Tibial nerve (tissue), 4 donors: ENCODE measurements at places on chromosomes 5 and 9. TPM values are rescaled to one million over a fixed set of nuclear protein-coding genes. Genes with fewer than 3 reads are reported as not detected.

GRCh38 chr5:95984287-95984938 is 22.8 kb upstream of the ELL2 start:
- no peak for DNase-seq
- H3K4me1 ChIP-seq: no peaks in the 10 kb centered on the region
- no peaks in the 10 kb centered on the region for H3K27me3 ChIP-seq
- no peak overlapping the region for H3K4me3 ChIP-seq

DNA sequence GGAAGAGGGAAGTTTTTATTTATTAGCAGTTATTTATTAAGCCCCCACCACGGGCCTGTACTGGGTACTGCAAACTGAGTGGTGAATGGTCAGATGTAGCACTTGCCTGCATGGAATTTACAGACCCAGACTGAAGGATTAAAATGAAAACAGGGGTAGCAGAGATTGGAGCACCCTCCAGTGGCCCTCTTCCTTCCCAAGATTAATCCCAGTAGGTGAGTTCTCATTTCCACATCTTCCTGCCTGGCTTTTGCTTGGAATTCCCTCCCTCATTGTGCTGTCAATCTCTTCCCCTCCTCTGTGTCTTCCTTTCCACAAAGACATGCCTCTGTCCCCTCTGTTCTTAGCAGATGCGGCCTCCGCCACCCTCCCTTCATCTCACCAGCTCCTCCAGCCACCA is 39.2 kb downstream of the MVB12B start:
- H3K27me3 ChIP-seq: no peaks in the 10 kb centered on the region
- no peak overlapping the region for H3K27ac ChIP-seq
- DNase-seq: no peak
- H3K36me3 ChIP-seq: no peaks in the 10 kb centered on the region
- H3K4me1 ChIP-seq: peaks cover 8% of the 10 kb centered on the region

DNA sequence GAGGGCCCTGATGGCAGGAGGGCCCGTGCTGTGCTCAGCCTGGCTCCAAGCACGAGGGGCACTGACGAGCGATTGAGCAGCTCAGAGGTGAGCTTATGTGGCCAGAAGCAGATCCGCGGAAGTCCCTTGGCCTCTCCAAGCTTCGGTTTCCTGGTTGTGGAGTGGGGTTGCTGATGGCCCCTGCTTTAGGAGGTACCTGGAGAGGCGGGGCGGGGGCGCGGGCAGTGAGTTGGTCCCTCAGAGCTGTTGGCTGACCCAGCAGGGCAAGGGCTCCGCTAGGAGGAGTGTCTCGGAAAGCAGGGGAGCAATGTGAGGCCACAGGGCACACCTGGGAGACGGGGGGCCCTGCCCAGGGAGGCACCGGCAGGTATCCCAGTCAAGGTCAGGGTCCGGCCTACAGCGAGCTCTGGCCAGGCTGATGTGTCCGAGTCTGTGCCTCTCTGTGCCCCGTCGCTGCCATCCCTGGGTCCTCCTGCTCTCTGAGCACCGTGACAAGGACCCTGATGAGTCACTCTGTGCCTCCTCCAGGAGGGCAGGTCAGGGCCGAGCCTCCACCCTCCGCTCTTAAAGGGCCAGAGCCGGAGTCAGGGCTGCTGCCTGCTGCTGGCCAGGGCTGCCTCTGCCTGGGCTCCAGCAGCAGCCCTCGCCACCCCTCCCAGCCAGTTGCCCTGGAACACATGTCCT is 14.8 kb downstream of the NCS1 start:
- no peaks in the 10 kb centered on the region for H3K36me3 ChIP-seq
- no peak overlapping the region for H3K4me3 ChIP-seq
- H3K27ac ChIP-seq: peak overlapping the region; percentile 43
- DNase-seq: no peak

DNA sequence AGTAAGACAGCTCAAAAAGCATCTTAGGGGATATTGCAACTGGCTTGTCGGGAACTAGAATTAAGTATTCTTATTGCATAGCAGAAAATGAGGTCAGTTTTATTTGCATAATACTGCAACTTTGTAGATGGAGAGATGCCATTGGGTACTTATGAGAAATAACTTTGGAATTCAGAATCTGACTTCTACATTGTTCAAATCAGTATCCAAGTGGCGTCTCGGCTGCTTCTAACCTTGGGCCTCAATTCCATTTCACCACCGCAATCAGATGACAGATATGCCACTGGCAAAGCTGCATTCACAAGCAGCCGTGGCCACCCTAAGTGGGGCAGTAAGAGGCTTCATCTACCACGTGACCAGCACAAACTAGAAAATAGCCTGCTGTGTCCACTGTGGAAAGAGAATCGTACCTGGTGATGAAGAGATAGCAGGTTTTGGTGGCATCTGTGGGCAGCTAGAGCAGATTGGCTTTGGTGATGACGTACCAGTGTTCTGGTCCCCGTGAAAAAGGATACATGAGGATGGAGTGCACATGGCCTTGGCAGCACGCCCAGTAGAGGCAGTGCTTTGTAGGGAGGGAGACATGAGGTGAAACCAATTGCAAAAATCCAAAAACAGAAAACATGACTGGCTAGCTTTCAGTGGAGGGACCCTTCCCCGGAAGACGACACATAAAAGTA is 116.6 kb downstream of the KLHL3 start:
- H3K36me3 ChIP-seq: no peaks in the 10 kb centered on the region
- peak; percentile 28 for DNase-seq
- H3K27me3 ChIP-seq: no peaks in the 10 kb centered on the region
- no peak overlapping the region for H3K27ac ChIP-seq
- H3K4me1 ChIP-seq: peaks cover 29% of the 10 kb centered on the region

- H3K36me3 ChIP-seq: no peaks in the 10 kb centered on the region
- DNase-seq: no peak
- H3K4me3 ChIP-seq: no peak overlapping the region
- H3K27me3 ChIP-seq: no peaks in the 10 kb centered on the region
Observed at GRCh38 chr5:145484158-145484557, 351.0 kb downstream of the PRELID2 start.

DNA sequence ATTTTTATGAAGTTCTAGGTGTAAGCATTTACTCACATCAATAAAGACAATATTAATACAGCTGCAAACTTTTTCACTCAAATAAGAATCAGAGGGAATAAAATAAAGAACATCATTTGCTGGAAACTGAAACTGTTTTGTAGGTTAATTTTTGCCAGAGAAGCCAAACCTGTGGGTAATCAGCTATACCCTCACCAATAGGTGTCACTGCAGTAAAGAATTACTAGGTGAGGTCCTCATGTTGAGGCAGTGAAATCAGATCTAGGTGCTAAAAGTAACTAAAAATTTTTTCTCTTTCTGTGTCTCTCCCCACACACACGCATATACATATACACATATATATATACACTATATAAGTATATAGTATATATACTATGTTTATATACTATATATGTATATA is 1016.3 kb upstream of the SEMA6A start:
- no peak overlapping the region for H3K4me3 ChIP-seq
- no peaks in the 10 kb centered on the region for H3K27me3 ChIP-seq
- no peak for DNase-seq
- H3K36me3 ChIP-seq: no peaks in the 10 kb centered on the region

- H3K36me3 ChIP-seq: peaks cover 3% of the 10 kb centered on the region
- no peak overlapping the region for H3K4me3 ChIP-seq
- no peak for DNase-seq
- H3K27ac ChIP-seq: no peak overlapping the region
- peaks cover 22% of the 10 kb centered on the region for H3K4me1 ChIP-seq
- no peaks in the 10 kb centered on the region for H3K27me3 ChIP-seq
Observed at GRCh38 chr9:136403915-136404800, 4.2 kb upstream of the SNAPC4 start.

- no peaks in the 10 kb centered on the region for H3K27me3 ChIP-seq
- H3K4me1 ChIP-seq: no peaks in the 10 kb centered on the region
- H3K27ac ChIP-seq: no peak overlapping the region
- DNase-seq: no peak
- no peaks in the 10 kb centered on the region for H3K36me3 ChIP-seq
Observed at GRCh38 chr9:19026375-19026774, 6.6 kb downstream of the SAXO1 start.

DNA sequence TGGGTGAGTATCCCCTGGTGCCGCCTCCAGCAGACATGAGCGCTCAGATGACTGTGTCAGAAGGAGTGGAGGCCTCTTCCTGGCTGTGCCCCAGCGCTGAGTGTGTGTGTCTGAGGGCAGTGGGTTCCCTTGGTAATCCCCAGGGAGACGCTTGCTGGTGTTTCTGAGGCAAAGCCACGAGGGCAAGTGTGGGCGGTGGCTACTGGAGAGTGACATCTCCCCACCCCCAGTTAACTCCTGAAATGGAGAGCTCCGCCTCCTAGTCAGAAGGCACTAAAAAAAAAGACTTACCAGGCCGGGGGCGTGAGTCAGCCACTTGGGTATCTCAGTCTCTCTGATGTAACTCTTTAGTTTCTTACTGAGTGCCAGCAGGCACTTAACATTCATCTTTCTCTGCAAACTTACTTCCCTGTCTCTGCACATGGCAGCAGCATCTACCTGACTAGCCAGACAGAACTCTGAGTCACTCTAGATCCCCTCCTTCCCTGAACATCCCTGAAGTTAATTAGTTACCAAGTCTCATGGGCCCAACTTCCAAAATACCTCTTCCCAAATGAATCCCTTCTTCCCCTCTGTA is 19.3 kb downstream of the ORM2 start:
- peaks cover 16% of the 10 kb centered on the region for H3K4me1 ChIP-seq
- H3K27me3 ChIP-seq: no peaks in the 10 kb centered on the region
- DNase-seq: peak; percentile 46
- no peak overlapping the region for H3K4me3 ChIP-seq

DNA sequence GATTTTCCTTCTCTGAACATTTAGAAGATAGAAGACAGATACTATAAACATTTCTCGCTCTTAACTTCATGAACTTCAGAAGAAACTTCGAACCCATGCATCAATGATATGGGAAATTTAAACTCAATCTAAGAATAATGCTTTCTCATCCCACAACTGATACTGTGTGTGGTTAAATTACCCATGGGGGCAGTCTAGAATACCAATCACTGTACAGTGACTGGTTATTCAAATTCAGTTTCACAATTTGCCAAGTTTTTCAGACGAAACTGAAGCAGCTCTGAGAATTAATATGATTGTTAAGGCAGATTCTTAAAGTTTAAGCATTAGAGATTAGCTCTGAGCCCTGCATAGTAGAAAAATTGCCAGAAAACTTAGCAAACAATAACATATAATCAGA is 431.0 kb downstream of the SH3GL2 start:
- no peak overlapping the region for H3K4me3 ChIP-seq
- no peak for DNase-seq
- H3K36me3 ChIP-seq: no peaks in the 10 kb centered on the region
- H3K27ac ChIP-seq: no peak overlapping the region

- no peaks in the 10 kb centered on the region for H3K27me3 ChIP-seq
- H3K36me3 ChIP-seq: no peaks in the 10 kb centered on the region
- no peak overlapping the region for H3K27ac ChIP-seq
- H3K4me3 ChIP-seq: no peak overlapping the region
Observed at GRCh38 chr5:124034963-124035362, 523.0 kb downstream of the CSNK1G3 start.

DNA sequence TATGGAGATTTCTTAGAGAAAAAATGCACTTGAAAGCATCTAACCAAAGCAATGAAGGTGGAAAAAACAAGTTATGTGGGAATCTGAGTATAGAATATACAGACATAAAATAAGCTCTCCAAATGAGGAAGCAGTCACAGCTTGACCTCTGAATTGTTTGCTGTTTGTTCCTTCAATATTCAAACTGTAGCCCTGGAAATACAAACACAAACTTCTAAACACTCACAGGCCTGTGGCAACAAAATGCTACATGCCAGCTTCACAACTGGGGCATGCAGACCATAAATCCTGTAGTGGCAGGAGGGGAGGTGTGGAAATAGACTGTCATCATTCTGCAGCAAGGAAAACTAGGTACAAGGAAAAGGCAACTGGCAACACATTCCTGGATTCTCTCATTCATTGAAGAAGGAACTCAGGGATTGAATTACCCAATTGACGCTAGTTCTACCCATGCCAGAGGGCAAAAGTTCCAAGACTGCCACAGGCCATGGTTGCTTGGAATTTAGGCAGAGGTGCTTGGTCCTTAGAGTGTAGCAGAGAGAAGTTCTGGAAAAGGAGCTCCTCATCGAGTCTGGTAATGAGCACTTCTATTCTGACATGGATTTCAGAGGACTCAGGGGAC is 349.6 kb downstream of the PDE4D start:
- DNase-seq: no peak
- no peak overlapping the region for H3K4me3 ChIP-seq
- H3K27ac ChIP-seq: no peak overlapping the region
- H3K36me3 ChIP-seq: no peaks in the 10 kb centered on the region
- H3K27me3 ChIP-seq: no peaks in the 10 kb centered on the region

- H3K4me1 ChIP-seq: peaks cover 7% of the 10 kb centered on the region
- no peaks in the 10 kb centered on the region for H3K36me3 ChIP-seq
- no peak overlapping the region for H3K4me3 ChIP-seq
Observed at GRCh38 chr5:135549413-135549812, 13.6 kb upstream of the NEUROG1 start.

GRCh38 chr5:142474431-142475094 is 149.7 kb upstream of the SPRY4 start:
- H3K27ac ChIP-seq: no peak overlapping the region
- no peaks in the 10 kb centered on the region for H3K36me3 ChIP-seq
- no peaks in the 10 kb centered on the region for H3K4me1 ChIP-seq
- H3K4me3 ChIP-seq: no peak overlapping the region
- H3K27me3 ChIP-seq: no peaks in the 10 kb centered on the region

- H3K27me3 ChIP-seq: no peaks in the 10 kb centered on the region
- no peak overlapping the region for H3K27ac ChIP-seq
- no peak for DNase-seq
Observed at GRCh38 chr5:39164016-39164415, 55.3 kb downstream of the FYB1 start.

- H3K36me3 ChIP-seq: no peaks in the 10 kb centered on the region
- H3K4me3 ChIP-seq: no peak overlapping the region
- no peaks in the 10 kb centered on the region for H3K27me3 ChIP-seq
- H3K4me1 ChIP-seq: no peaks in the 10 kb centered on the region
- H3K27ac ChIP-seq: no peak overlapping the region
Observed at GRCh38 chr5:168430296-168430695, 56.0 kb upstream of the RARS1 start.

DNA sequence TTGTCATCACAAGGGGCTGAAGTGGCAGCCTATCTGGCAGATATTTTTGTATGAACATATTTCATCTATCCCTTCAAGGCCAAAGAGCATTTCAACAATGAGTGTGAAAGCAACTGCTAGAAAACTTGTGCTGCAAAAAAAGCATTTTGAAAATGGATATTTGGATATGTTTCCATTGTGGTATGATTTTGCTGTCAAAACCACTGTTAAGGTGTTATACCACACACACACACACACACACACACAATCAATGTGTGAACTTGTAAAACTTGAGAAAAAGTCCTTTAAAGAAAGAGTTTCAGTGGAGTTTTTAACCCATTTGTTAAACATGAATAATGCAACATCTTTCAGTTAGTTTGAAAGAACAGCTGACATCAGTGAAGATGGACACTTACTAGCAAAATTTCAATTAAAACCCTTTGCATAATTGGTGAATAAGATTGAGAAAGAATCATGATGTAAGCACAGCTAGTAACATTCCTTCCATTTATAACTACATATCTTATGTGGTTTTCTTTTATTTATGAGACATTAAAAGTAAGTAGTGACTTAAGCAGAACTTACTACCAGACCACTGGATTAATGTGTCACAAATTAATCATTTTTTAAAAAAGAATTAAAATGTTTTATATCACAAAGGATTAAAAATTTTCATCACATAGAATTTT is 182.6 kb upstream of the GNA14 start:
- no peaks in the 10 kb centered on the region for H3K27me3 ChIP-seq
- no peaks in the 10 kb centered on the region for H3K4me1 ChIP-seq
- DNase-seq: no peak

Gene PCDHB7
- total RNA-seq: 5.1 TPM

Gene CAMSAP1
- 27.6 TPM for total RNA-seq

Gene MAML1
- 27.0 TPM for total RNA-seq

Gene TNFSF15
- total RNA-seq: 0.30 TPM

Gene NMUR2
- not detected for total RNA-seq

Gene NR5A1
- not detected for total RNA-seq

Gene SCGB3A1
- not detected for total RNA-seq

Gene DND1
- 1.3 TPM for total RNA-seq

Gene PPP3R2
- not detected for total RNA-seq

Gene CENPH
- 6.1 TPM for total RNA-seq
